WTC11 (cell line): ENCODE measurements at places on chromosomes 12 and 14.

GRCh38 chr12:113819495-113819894 lies 146.6 kb downstream of the RBM19 start:
- DNase-seq = no peak

DNA sequence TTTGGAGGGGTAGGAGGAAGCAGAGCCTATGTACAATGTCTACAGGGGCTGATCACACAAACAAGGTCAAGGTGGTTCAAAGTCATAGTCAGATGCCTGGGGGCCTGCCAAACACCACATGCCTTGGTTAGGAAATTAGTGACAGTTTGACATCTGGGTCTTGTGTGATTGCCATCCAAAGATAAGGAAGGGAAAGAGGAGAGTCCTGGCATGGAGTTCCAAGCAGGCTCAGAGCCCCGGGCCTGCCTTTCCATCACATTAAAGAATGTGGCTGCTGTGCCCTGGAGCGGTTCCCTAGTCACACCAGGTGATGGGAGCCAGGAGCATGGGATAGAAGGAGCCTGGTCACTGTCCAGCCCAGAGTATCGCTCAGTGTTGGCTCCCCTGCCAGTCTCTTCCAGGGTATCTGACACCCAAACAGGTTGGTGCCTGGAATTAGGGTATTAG lies 53.6 kb upstream of the BCL2L14 start:
- DNase-seq = no peak

DNA sequence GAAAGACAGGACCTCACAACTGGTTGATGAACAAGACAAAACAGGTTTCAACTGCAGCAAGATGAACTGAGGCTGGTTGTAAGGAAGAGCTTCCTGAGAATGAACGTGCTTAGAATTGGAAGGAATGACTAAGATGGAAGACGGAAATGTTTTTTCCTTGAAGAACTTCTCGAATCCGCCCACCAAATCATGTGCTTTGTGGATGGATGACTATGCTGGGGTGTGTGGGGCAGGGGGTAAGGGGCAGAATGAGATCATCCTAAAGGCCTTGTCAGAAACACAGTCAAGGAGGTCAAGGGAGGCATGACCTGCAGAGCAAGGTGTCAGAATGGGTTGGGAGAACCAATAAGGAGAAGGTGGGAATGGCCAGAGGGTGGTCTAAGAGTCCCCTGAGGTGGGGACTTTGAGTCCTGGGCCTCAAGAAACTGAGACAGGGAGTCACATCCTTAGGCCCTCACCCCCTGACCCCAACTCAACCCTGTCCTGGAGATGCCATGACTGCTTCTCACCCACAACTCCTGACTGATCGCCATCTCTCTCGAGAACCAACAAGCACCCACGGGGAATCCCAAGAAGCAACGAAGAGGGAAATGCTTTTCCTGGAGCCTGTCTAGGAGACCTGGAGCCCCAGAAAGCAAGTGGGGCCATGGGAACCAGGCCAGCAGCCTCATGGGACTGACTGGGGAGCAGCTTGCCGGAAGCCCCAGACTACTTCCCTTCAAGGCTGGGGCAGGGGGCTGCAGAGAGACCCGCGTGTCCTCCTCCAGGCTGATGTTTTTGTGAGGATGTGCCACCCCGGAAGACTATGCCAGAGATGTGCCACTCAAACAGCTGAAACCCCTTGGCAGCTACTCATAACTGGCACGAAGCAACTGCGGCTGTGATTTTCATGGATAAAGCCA lies 84.0 kb downstream of the ACTN1 start:
- no peak for DNase-seq

DNA sequence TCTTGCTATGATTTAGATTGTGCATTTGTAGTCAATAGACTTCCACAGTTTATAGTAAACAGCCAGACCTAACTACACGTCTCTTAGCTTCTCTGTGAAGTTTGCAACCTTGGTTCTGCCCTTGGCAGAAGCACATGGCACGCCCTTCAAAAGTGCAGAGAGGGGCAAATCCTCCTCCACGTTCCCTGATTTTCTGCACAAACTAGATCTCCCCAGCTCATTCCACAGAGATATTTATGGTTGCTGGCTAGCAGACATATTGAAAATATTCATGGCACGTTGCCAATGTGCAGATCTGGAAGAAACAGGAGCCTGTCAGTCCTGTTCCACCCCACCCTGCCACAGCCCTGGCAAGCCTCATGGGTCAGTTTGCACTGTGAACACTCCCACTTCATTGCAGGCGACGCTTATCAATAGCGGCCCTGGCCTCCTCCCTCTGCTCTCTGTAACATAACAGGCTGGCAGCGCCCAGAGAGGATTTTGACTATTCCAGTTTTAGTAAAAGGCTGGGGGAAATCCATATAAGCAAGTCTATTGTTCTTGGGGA lies 6.5 kb upstream of the LGALS3 start:
- no peak for DNase-seq
